ENCODE measurements at places on chromosomes 1 and 21.

DNA sequence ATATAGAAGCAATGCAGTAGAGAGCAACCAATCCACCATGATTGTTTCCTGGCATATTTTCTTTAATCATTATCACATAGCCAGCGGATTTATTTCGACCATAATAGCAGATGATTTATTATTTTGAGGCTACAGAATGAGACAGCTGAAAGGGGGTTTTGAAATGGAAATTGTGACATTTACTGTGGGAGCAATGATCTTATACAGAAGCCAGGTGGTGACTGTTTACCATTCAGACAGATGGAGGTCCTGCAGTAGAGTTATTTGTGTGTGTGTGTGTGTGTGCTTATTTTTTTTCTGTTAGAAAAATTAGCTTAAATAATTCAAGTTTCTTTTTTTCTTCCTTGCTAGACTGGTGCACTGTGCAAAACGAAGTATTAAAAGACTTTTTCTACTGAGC, 1784.5 kb downstream of the MRPL39 start:
- DNase-seq: no peak

GRCh38 chr1:55503663-55504305, 288.6 kb upstream of the USP24 start:
- DNase-seq: no peak

DNA sequence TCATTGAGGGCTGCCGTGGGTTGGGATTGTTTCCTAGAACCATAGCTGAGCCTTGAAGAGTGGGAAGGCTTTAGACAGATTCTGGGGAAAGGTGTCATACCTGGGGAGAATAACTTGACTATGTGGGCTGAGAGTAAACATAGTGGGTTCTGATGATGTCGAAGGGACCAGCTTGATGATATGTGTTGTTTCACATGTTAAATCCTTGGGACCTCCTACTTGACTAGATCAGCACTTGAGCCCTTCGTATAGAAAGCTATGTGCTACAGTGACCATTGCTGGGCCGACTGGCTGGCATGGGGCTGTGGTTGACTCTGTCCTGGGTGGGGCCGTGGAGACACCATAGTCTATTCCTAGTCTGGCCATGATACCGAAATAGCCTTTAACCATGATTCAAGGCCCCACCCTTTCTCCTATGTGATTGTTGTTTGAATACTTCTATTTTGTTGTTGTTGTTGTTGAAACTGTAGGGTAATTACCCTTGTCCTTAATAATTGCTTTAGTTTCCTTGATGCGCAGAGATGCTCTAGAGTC, 423.5 kb downstream of the CAMTA1 start:
- DNase-seq: no peak

DNA sequence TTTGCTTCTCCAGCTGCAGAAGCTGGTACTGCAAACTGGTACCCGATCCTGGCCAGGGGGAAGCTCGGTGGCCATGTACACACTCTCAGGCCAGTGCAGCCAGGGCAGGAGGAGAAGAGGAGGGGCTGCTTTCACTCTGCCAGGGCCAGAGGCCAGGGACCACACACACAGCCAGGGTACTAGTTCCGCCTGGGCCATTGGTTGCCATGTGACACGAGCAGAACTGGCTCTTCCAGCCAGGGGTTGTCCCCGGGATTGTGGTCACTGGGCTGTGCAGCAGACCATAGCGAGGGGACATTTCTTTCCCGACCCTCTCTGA, 3.7 kb upstream of the SHISAL2A start:
- DNase-seq: peak; percentile 6

- DNase-seq: no peak
Observed at GRCh38 chr1:19405195-19405760, 80.1 kb downstream of the CAPZB start.

All from HT1080 (cell line).